NCI-H1092 treated with DMSO at 0.1 percent for 48 hours (cell line): ENCODE measurements at places on chromosomes 7 and 10.

DNA sequence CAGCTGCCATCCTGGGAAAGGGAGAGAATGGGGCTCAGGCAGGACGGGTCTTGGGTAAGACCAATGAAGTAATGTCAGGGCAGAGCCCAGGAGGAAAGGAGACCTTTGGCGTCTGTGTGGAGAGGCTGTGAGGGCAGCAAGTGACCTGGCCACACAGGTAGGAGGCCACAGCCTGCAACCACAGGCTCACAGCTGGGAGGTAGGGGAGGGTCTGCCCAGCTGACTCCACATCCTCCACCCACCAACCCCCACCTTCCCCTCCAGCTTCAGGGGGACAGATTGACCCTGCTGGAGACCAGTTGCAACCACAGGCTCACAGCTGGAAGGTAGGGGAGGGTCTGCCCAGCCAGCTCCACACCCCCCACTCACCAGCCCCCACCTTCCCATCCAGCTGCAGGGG is 262.2 kb upstream of the TCERG1L start:
- DNase-seq = no peak

GRCh38 chr10:102597131-102597991 is 46.9 kb upstream of the TRIM8 start:
- DNase-seq = no peak

GRCh38 chr7:128215281-128215680 is 25.8 kb upstream of the LEP start:
- DNase-seq = no peak

GRCh38 chr10:99285881-99286280 is 43.3 kb upstream of the CNNM1 start:
- no peak for DNase-seq
